ENCODE measurements at places on chromosomes 1 and 21.
A peak's percentile ranks its signal among the peaks of the same experiment; 100 is the strongest.

DNA sequence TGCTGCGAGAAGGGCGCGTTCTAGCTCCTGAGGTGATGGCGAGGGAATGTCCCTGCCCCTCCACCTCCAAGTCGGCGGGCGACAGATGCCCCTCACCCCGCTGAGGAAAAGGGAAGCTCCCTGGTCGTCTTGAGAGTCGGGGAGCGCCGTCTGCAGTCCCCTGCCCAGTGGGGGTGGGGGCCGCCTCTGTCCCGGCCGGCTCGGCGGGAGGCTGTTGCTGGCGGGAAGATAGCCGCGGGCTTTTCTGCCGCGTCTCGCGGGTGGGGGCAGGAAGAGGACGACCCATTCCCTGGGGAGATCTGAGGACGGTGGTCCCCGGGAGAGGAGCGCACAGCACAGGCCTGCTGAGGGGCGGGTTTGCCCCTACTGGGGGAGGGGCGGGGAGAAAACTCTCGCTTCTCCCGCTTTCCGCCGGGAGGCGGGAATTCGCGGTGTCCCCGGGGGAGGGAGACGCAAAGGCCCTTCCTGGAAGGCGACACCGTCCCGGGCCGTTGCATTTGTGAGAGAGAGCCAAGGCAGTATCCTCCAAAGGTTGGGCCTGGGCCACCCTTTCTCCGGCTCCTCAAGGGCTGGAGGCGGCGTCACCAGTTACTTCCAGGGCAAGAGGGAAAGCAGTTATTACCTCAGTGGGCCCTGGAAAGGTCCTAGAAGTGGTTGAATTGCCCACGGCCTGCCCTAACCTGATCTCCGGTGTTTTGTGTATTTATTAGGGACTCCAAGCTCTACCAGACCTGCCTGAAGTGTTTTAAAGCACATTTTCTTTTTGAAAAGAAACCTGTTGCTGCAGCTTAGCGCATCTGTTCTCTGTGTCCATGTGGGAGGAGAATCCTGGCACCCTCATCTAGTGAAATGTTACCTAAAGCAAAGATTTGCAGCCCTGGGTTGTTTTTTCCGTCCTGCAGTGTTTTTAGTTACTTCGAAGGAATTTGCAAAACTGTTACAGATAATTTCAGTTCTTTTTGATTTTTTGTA, 648 bp downstream of the S100PBP start:
- DNase-seq: peak; percentile 17

DNA sequence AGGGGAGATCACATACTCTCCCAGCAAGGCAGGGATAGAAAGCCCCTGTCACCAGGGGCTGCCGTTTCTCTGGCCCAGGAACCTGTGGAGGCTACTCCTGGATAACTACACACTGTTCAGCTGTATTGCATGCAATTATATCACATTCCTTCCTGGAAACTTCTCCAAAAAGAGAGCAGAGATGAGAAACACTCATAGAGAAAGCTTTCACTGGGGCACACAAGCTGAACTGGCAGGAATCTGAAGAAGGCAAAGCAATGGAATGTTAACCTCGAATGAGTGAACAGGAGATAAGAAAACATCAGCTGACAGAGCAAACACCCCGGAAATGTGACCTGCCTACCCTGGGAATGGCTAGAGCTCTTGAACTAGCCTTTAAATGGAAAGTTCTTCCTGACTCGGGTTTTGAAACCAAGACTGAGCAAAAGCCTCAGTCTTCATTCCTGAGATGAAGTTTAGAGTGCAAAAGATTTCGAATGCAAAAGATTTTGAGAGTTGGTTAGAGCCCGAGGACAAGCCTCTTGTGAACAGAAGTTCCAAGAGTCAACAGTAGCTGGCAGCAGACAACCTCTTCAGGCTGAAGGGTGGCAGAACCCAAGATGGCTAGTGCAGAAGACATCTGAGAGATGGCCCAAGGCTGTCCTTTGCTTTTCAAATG, 32.3 kb downstream of the CCN1 start:
- no peak for DNase-seq

DNA sequence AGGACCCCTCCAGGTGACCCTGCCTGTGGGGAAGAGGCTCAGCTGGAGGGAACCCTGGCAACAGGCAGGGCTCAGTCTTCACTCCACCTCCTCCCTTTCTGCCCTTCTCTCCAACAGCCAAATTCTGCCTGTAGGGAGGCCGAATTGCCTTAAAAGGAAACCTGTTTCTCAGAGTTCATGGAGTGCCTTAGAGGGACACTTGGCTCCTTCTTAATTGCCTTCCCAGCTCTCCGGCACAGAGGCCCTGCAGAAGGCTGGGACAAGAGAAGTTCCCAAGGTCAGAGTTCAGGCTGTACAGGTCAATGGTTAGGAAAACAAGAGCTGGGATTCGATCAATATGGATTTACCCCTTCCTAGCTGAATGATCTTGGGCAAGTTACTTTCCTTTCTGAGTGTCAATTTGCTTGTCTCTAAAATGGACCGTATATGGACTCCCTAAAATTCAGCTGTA, 6.2 kb downstream of the CSRP1 start:
- DNase-seq: no peak

- DNase-seq: peak; percentile 1
Measured at GRCh38 chr1:147156642-147157041, 15.6 kb downstream of the PRKAB2 start.

DNA sequence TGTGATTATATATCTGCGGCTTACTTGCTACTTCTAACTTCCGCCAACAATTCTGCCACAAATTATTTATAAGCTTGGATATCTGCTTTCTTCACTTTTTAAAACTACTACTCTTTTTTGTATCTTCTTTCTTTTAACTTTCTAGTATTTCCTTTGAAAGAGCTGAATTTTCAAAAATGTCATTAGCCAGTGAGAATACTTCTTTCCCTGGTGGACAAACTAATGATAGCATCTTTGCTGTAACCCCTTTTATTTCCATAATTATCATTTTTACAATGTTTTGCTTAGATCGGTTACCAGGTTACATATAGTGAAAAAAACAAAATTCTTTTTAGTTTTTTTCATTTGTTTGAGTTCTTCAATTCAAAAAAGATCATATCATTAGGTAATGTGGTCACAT, 355.9 kb upstream of the ADGRL4 start:
- no peak for DNase-seq

DNA sequence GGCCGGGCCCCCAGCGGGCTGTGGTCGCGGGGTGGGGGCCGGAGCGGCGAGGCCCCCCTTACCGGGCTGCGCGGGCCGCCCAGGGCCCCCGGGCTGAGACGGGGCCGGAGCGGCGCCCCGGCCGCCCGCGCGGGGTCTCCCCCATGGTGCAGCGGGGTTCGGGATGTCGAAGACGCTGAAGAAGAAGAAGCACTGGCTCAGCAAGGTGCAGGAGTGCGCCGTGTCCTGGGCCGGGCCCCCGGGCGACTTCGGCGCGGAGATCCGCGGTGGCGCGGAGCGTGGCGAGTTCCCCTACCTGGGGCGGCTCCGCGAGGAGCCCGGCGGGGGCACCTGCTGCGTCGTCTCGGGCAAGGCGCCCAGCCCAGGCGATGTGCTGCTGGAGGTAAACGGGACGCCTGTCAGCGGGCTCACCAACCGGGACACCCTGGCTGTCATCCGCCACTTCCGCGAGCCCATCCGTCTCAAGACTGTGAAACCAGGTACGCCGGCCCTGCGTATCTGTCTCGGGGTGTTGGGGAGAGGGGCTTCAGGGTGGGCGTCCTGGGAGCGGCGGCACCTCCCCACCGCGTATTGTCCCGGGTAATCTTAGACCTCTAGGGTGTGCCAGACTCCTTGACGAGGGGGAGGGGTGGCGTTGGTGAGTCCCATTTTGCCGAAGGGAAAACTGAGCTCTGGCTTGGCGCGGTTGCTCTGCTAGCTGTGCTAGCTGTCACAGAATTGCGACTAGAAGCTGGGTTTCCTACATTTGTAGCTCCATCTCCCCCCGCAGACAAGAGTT, 745 bp downstream of the MAGI3 start:
- DNase-seq: peak; percentile 46

- DNase-seq: peak; percentile 43
Measured at GRCh38 chr1:180923021-180923841, 10.5 kb downstream of the KIAA1614 start.

GRCh38 chr1:176058686-176059085, 148.4 kb downstream of the COP1 start:
- DNase-seq: no peak

DNA sequence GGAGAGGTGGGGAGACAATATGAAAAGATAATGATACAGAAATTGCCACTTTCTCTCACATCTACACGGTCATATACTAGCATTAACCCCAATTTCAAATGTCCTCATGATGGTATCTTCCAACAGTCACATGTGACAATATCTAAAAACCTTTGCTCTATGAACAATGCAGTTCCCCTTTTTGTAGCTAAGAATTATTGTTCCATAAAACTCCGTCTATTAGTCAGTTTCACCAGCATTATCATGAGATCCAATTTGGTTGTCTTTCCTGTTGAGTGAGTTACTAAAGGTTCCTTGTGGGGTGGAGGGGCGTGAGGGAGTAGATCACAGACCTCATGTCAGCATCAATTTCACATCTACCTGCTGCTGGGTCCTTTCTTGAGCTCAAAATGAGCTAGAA, 1.7 kb downstream of the TIAM1 start:
- DNase-seq: peak; percentile 76

GRCh38 chr1:241235256-241235897, 121.6 kb downstream of the RGS7 start:
- DNase-seq: no peak

GRCh38 chr1:28891256-28891655, 23.1 kb upstream of the EPB41 start:
- DNase-seq: no peak

- peak; percentile 45 for DNase-seq
Measured at GRCh38 chr1:201085902-201086735, 26.1 kb downstream of the CACNA1S start.

DNA sequence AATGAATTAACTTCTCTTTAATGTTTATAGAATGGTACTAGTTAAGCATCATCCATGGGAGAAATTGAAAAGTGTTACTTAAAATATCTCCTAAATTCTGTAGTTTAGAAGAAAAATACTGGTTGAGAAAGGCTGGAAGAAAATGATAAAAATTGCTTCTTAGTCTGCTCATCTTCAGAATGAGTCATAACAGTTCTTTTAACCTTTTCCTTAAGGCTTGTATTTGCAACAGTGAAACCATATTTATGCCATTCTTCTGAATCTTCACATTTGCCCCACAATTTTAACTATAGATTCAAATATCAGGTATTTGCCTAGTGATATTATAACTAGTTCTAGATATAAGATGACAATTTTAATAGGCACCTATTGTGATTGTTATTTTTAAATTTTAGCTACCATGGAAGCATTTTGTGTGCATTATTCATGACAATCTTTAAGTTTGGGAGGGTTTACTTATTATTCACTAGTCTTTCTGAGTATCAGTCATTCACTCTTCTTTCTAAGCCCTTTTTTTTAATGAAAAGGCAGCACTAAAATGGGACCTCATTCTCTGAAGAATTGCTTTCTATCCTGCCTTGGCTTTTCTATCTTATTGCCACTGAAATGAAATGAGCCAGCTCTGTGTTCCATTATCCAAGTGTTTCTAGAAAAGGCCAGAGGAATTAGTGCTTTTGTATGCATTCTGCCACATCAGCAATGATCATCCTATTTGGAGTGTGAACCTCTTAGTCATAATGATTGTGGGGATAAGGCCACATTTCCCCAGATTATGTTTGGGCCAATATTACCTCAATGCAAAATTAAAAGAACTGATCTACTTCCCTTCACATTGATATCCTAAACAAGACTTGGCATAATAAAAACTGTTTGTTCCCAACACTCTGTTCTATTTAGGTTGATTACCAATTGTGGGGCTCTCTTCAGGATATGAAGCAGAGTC, 58.4 kb downstream of the SAMSN1 start:
- DNase-seq: no peak

DNA sequence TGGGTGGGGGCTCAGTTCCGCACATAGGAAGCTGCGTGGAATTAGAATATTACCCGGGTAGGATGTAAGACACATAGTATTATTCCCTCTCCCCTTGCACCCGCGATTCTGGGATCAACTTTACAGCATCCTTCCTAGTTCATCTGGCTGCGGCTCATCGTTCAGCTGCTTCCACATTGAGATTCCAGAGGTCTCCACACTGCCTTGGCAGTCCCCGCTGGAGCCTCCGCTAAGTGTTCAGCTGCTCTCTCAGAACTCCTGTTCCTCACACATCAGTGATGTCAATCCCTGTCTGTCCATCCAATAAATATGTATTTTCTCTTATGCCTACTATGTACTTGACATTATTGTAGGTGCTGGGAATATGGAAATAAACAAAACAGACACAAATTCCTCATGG, 135.6 kb upstream of the SYT6 start:
- DNase-seq: no peak

- no peak for DNase-seq
Measured at GRCh38 chr21:35011681-35012080, 37.4 kb downstream of the RUNX1 start.

DNA sequence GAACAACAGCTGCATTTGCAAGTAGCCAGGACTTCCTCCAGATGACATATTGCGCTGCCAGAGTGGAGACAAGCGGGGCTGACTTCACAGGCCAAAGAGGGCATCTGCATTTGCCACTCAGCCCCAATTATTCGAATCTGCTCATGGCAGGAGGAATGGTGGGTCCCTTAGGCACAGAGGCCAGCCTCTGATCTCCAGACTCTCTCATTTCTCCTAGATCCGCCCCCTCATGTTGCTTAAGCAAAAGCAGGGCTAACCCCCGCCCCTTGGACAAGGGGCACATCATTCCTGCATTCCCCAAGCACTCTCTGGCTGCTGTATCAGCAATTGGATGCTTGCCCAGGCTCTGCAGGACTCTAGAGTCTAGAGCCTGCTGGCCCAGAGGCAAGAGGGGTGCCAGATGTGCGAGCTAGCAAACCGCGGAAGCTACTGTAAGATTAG, 262.4 kb downstream of the ST6GALNAC3 start:
- DNase-seq: peak; percentile 1

DNA sequence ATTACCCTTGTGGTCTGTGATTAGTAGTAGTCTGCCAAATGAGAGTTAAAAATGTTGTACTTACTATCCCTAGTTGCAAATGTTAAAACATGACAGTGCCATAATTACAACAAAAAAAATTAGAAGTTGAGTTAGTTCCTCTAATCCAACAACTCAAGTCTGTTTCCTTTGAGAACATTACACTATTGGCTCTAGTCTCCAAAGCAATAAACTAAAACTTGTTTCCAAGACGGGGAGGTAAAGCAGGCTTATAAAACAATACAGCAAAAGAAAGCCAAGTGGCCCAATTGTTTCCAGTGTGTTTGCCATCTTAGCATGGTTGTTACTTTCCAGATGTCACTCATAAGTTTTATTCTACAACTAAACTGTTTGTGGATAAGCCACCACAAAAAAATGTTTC, 11.6 kb downstream of the KYAT3 start:
- DNase-seq: peak; percentile 56

DNA sequence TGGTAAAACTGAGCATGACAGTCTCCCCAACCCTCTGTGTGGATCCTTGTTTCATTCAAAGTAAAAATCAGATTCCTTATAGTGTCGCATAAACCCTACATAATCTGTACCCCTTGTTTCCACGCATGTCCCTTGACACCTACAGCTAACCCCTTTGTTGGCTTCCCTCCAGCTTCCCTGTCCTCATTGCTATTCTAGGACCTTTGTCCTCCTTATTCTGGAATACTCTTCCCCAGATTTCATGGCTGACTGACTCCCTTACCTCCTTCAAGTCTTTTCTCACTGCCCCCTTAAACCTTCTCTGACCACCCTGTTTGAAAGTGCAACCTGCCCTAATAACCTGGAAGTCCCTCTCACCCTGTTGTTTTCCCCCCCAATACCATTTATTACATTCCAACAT, 4.0 kb downstream of the RNF11 start:
- DNase-seq: no peak

Measured in common myeloid progenitor, CD34-positive (primary cell).